NCI-H1417 (cell line): ENCODE measurements at places on chromosomes 4 and X.

DNA sequence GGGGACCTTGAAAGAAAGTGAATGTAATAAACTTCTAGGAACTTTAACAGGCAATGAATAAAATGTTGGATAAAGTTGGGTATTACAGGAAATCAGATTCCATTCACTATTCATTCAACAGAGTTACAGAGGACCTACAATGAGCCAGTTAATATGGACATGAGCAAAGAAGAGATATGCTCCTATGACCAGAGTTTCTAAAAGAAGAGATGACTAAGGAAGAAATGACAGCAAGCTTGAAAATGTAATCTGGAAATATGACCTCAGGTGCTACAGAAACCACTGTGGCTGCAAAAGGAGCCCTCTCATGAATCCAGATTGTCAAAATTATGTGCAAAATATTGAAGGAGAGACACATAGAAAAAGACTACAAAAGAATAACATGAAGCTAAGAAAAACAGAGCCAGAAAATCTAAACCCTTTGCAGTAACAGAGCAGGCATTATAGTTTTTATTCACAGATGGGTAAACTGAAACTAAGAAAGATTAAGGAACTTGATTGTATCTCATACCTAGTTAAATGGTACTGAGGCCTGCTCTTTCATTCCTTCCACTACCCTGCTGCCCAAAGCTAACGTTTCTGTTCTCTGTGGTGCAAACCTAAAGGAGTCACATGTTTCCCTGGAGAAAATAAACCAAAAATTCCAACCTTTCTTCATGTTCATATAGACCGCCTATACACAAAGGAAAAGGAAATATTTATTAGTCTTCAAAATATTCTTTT is 378.3 kb downstream of the GBA3 start:
- no peak for DNase-seq

DNA sequence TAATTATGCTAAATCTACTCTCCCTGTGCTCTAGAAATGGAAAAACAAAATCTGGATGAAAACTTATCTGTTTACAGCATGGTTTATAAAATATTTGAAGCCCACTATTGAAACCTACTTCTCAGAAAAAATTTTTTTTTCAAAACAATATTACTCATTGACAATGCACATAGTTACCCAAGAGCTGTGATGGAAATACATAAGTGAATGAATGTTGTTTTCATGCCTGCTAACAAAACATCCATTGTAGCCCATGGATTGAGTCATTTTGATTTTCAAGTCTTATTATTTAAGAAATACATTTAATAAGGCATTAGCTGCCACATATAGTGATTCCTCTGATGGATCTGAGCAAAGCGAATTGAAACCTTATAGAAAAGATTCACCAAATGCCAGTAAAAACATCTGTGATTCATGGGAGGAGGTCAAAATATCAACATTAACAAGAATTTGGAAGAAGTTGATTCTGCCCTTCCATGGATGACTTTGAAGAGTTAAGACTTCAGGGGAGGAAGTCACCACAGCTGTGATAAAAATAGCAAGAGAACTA is 144.7 kb upstream of the HHIP start:
- no peak for DNase-seq

- no peak for DNase-seq
These were observed 549.7 kb downstream of the IL1RAPL1 start for GRCh38 chrX:29136904-29137303.

DNA sequence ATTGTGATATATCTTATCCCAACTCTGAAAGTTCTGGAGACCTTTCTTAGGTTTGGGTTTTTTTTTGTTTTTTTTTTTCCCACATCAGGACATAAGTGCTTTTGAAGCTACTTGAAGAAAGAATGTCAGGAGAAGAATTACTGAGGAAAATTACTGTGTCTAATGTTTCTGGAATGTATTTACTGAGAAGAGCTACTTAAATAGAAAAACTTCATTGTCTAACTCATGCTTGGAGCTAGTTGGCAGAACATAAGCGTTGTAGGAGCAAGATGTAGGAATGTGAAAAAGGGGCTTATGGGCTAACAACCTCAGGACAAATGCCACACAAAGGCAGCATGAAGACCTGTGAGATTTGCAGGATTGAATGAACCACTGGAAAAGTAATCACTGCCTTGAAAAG is 166.6 kb upstream of the GLRA2 start:
- DNase-seq, result no peak

- DNase-seq, result no peak
These were observed 42.9 kb downstream of the ACSL1 start for GRCh38 chr4:184782731-184783373.

- no peak for DNase-seq
These were observed 24.4 kb upstream of the RP2 start for GRCh38 chrX:46812445-46812844.

DNA sequence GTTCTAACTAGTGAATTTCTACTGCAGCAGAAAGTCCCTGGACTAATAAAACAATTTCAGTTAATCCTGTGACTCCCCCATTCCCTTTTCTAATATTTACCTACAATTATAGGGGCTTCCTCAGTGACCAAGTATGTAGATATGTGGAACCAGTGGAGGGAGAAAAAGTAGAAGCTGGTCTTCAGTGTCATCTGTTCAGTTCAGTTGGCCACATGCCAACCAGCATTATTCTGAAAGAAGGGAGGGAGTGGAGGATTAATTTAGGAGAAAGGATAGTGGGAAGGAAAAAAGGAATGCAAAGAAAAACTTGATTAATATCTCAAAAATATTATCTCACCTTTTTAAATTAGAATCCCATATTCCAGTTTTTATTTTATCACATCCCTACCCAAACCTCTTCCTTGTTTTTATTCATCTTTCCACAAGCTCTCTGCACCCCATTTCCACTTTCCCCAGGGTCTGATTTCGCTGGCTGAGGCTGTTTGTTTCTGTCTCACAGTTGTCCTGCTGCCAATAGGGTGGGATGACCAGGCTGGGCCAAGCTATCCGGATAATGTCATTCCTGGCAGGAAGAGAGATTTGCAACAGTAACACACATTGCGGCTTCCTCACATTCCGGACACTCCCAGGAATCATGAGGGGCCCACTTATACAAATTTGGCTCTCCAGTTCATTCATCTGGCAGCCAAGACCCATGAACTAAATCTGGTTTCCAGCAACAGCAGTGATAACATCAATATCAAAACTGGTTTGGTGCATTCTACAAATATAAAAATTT is 24.6 kb upstream of the ANTXR2 start:
- no peak for DNase-seq
